ENCODE measurements at places on chromosomes 5 and 9. TPM values are rescaled to one million over a fixed set of nuclear protein-coding genes. Genes with fewer than 3 reads are reported as not detected.

Gene C9orf153
- 0.23 TPM for total RNA-seq

Gene KIF4B
- total RNA-seq: 0.17 TPM

DNA sequence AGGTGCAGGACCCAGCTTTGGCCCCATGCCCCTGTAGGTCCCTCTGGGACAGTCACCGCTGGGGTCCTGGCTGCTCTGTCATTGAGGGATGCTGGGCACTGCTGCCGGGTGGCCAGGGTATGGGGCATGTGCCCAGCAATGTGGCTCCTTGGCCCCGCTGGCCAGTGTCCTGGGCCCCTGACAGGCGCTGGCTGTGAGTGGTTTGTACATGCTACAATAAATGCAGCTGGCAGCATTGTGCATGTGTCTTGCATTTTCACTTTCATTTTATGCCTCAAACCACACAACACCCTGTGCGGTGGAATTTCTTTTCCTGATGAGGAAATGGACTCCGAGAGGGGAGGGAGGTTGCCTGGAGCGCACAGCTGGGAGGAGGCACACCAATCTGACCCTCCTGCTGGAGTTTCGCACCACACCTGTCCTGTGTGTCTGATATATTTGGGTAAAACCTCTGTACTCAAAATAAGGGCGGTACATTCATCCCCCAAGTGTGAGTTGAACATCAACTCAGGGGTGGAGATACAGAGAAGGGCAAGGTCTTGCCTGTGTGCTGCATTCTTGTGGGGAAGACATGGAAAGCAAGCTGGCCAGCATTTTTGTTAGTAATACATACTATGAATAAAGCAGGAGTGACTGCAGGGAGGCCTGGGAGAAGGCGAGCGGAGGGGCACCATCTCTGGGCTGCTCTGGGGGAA, 11.7 kb downstream of the TSPAN17 start:
- H3K36me3 ChIP-seq: peaks cover 15% of the 10 kb centered on the region
- peaks cover 16% of the 10 kb centered on the region for H3K27me3 ChIP-seq
- DNase-seq: no peak
- H3K27ac ChIP-seq: no peak overlapping the region
- peaks cover 19% of the 10 kb centered on the region for H3K4me1 ChIP-seq

GRCh38 chr9:96449523-96449844, 485 bp upstream of the HABP4 start:
- no peak overlapping the region for H3K27ac ChIP-seq
- no peaks in the 10 kb centered on the region for H3K27me3 ChIP-seq
- H3K36me3 ChIP-seq: no peaks in the 10 kb centered on the region

GRCh38 chr9:37350486-37351190, 71.9 kb upstream of the GRHPR start:
- H3K4me3 ChIP-seq: no peak overlapping the region
- no peak for DNase-seq
- H3K36me3 ChIP-seq: peaks cover 11% of the 10 kb centered on the region

DNA sequence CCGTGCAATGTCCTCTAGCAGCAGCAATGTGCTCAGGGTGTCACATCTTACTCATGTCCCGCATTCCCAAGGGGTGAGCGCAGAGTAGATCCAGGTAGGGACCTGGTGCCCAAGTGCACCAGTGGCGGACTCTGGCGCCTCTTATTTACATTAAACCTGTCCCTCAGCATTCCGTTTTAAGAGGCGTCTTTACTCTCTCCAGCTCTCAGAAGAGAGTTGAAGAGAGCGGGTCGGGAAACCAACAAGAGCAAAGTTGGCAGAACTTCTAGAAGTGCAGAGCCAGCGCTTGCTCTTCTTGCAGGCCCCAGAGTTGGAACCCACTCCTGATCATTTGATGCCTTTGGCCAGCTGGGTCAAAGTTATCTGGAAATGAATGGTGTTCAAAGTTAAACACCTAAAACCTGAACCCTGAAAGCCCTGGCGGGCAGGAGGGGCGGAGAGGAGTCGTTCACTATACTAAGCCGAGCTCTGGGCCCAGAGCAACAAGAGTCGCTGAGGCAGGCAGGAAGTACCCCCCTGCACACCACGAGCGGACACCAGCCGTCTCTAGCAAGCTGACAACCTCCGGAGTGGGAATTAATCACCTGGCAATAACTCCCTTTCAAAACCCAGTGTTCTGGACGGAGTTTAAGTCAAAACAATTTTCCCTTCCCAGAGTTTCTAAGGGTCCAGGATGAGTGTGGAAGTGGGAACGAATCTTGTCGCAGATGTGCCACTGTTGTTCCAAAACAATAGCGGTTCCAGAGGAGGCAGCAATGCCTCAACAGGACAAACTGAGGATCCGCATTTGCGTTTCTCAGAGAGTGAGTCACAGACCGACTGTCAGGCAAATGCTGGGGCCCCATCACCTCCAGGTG, 122.8 kb downstream of the TMEM161B start:
- peaks cover 16% of the 10 kb centered on the region for H3K27me3 ChIP-seq
- DNase-seq: peak; percentile 75
- peak overlapping the region; percentile 27 for H3K4me3 ChIP-seq
- H3K4me1 ChIP-seq: peaks cover 18% of the 10 kb centered on the region
- no peaks in the 10 kb centered on the region for H3K36me3 ChIP-seq
- H3K27ac ChIP-seq: peak overlapping the region; percentile 66

- H3K36me3 ChIP-seq: no peaks in the 10 kb centered on the region
- DNase-seq: no peak
- H3K4me3 ChIP-seq: no peak overlapping the region
- H3K4me1 ChIP-seq: no peaks in the 10 kb centered on the region
Observed at GRCh38 chr5:6082685-6083084, 295.7 kb downstream of the MED10 start.

DNA sequence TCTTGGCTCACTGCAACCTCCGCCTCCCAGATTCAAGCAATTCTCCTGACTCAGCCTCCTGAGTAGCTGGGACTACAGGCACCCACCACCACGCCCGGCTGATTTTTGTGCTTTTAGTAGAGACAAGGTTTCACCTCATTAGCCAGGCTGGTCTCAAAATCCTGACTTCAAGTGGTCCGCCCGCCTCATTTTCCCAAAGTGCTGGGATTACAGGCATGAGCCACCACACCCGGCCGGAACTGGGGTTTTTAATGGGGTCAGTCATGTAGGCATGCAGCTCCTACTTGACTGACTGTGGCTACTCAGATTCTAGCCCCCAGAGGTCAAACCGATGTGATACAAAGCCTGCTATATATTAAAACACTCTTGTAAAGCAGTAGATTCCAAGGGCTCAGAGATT, 631.7 kb downstream of the MAT2B start:
- no peak for DNase-seq
- no peaks in the 10 kb centered on the region for H3K4me1 ChIP-seq
- H3K27me3 ChIP-seq: no peaks in the 10 kb centered on the region
- no peak overlapping the region for H3K4me3 ChIP-seq
- H3K27ac ChIP-seq: no peak overlapping the region

GRCh38 chr5:35158622-35159369, 71.5 kb downstream of the PRLR start:
- H3K27me3 ChIP-seq: no peaks in the 10 kb centered on the region
- H3K27ac ChIP-seq: peak overlapping the region; percentile 52
- DNase-seq: no peak
- no peaks in the 10 kb centered on the region for H3K36me3 ChIP-seq
- no peak overlapping the region for H3K4me3 ChIP-seq

Gene IL7R
- total RNA-seq: 226 TPM

- no peaks in the 10 kb centered on the region for H3K36me3 ChIP-seq
- no peaks in the 10 kb centered on the region for H3K27me3 ChIP-seq
- no peak overlapping the region for H3K4me3 ChIP-seq
- no peaks in the 10 kb centered on the region for H3K4me1 ChIP-seq
Observed at GRCh38 chr9:5851445-5851844, 18.5 kb upstream of the ERMP1 start.

DNA sequence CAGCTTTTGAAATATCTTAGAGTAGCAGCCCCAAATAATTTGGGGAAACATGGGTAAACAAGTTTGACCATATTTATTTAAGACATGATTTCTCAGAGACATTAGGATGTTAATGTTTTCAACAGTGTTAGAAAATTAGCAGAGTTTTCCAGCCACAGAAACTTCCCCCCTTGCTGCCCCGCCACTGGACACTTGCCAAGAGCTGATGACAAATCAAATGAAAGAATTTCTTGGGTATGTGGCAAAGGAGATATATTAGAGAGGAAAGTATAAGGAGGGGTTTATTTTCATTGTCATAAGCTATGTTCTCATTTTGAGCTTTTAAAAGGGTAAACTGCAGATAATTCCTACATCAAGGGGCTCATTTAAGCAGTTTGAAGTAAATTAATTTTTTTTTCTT, 15.9 kb downstream of the GABRA1 start:
- H3K4me3 ChIP-seq: no peak overlapping the region
- H3K27ac ChIP-seq: no peak overlapping the region
- no peak for DNase-seq
- no peaks in the 10 kb centered on the region for H3K4me1 ChIP-seq

- H3K27me3 ChIP-seq: no peaks in the 10 kb centered on the region
- H3K4me3 ChIP-seq: no peak overlapping the region
- no peaks in the 10 kb centered on the region for H3K4me1 ChIP-seq
- DNase-seq: no peak
- no peaks in the 10 kb centered on the region for H3K36me3 ChIP-seq
Observed at GRCh38 chr5:144390133-144390532, 219.5 kb downstream of the KCTD16 start.

Gene MARCHF11
- total RNA-seq: not detected

GRCh38 chr9:129773262-129774048, 20.6 kb upstream of the PTGES start:
- H3K4me3 ChIP-seq: no peak overlapping the region
- peaks cover 18% of the 10 kb centered on the region for H3K4me1 ChIP-seq
- H3K27me3 ChIP-seq: no peaks in the 10 kb centered on the region
- no peak overlapping the region for H3K27ac ChIP-seq
- DNase-seq: peak; percentile 81

Gene RGS7BP
- 2.4 TPM for total RNA-seq

DNA sequence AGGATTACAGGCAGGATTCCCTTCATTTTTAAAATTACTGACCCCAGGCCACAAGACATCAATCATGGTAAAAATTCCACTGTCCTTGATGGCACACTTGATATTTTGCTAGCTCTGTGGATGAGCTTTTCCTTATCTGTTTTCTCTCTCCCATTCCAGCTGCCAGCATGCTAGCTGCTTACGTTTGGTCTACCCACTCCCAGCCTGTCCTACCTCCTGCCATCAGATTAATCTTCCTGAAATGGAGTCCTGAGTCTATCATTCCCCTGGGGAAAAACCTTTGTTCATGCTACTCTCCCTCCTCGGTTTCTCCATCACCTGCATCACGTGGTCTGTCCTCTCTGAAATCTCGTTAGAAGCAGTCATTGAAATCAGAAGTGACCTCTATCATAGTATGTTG, 108.9 kb downstream of the F2RL2 start:
- no peak overlapping the region for H3K4me3 ChIP-seq
- no peaks in the 10 kb centered on the region for H3K36me3 ChIP-seq
- no peak for DNase-seq
- no peaks in the 10 kb centered on the region for H3K4me1 ChIP-seq
- H3K27ac ChIP-seq: no peak overlapping the region

- H3K4me1 ChIP-seq: no peaks in the 10 kb centered on the region
- no peak for DNase-seq
- H3K27me3 ChIP-seq: no peaks in the 10 kb centered on the region
- H3K4me3 ChIP-seq: no peak overlapping the region
- H3K27ac ChIP-seq: no peak overlapping the region
- no peaks in the 10 kb centered on the region for H3K36me3 ChIP-seq
Observed at GRCh38 chr5:154059583-154059982, 20.8 kb downstream of the MFAP3 start.

Gene LECT2
- not detected for total RNA-seq

Gene STPG3
- total RNA-seq: not detected

Gene CCDC152
- total RNA-seq: 0.78 TPM

- H3K36me3 ChIP-seq: no peaks in the 10 kb centered on the region
- no peaks in the 10 kb centered on the region for H3K27me3 ChIP-seq
- H3K4me1 ChIP-seq: peaks cover 44% of the 10 kb centered on the region
- peak overlapping the region; percentile 88 for H3K4me3 ChIP-seq
- peak overlapping the region; percentile 96 for H3K27ac ChIP-seq
Observed at GRCh38 chr5:132496631-132497487, 6.3 kb upstream of the IRF1 start.

- no peak overlapping the region for H3K27ac ChIP-seq
- H3K4me3 ChIP-seq: no peak overlapping the region
- H3K27me3 ChIP-seq: no peaks in the 10 kb centered on the region
Observed at GRCh38 chr9:31608416-31608815, 776.0 kb upstream of the ACO1 start.

Gene MARCHF6
- total RNA-seq: 150 TPM

Gene CARTPT
- not detected for total RNA-seq

Gene OGN
- 10.6 TPM for total RNA-seq

DNA sequence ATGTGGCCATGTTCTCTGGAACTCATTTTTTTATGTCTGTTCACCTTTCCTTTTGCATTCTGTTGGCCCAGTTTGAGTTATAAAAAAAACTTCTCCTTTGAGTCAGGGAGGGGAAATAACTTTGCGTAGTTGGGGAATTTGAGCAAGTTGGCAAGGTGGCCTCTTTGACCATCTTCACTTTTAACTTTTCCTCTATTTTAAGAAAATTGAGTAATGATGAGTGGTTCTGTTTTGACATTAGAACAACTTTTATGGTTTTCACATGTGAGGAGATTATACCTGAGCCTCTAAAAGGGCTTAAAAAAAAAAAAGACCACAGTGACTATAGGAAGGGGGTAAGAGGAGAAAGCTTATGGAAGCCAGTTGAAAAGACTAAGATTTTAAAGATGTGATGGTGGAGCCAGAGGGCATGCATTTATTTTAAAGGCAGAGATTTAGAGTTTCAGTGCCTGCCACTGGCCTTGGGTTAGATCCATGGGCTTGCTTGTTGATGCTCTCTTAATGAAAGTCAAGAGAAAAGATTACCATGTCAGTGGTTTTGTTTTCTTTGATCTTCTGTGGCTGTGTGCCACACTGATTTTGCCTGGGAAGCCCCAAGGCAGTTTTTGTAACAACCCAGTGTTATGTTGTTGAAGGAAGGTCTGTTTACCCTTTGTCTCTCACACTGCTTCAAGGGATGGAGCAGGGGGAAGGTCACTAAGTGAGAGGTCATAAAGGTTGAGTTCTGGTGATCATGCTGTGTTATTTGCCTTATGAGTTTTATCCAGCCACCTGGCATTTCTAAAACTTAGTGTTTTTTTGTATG, 219.7 kb upstream of the CD180 start:
- no peak for DNase-seq
- H3K4me3 ChIP-seq: no peak overlapping the region
- H3K36me3 ChIP-seq: no peaks in the 10 kb centered on the region
- no peaks in the 10 kb centered on the region for H3K4me1 ChIP-seq
- no peaks in the 10 kb centered on the region for H3K27me3 ChIP-seq

Gene PRUNE2
- total RNA-seq: 7.4 TPM

DNA sequence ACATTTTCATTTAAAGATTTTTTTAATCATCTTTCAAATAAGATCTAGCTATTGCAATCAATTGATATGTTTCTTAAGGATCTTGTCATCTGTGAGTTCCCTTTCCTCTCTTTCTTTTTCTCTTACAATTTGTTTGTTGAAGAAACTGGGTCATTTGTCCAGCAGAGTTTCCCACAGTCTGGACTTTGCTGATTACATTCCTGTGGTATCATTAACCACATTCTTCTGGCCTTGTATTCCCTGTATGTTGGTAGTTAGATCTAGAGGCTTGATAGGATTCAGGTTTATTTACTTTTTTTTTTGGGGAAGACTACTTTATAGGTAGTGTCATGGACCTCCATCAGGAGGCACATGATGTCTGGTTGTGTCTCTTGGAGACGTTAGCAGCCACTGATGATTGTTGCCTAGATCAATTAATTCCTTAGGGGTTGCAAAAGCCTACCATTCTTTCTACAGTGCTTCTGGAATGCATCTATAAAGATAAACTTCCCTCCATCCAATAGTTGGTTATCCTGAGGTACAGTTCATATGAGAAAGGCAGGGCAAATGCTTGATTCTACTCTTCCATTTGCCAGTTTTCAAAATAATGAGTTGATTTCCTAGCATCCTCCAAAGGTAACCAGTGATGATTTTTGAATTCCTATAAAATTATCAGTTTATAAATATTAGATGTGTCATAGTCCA, 14.3 kb downstream of the PDE8B start:
- no peak for DNase-seq
- no peak overlapping the region for H3K27ac ChIP-seq
- no peaks in the 10 kb centered on the region for H3K4me1 ChIP-seq
- H3K36me3 ChIP-seq: no peaks in the 10 kb centered on the region
- H3K27me3 ChIP-seq: no peaks in the 10 kb centered on the region

All from upper lobe of right lung (tissue), 1 donor.